ENCODE measurements at places on chromosomes 6 and 20. TPM values are rescaled to one million over a fixed set of nuclear protein-coding genes. Genes with fewer than 3 reads are reported as not detected.

- no peak for DNase-seq
Measured at GRCh38 chr20:21693322-21693721, 12.1 kb upstream of the PAX1 start.

DNA sequence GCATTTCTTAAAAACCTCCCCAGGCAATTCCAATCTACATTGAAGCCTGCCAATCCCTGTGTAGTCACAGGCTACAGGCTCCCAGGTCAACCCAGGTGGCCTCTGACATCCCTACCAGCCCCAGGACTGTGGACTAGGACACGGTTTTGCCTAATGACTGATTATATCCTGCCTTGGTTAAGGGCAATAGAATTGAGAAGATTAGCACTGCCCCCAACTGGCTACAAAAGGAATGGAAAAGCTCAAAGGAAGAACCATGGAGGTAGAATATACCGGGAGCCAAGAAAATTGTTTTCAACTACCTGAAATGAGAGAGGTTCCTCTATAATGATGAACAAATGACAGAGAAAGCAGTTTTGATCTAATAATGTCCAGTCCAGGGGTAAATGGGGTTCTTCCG lies 421.1 kb upstream of the AGPAT4 start:
- DNase-seq, result no peak

- DNase-seq, result peak; percentile 58
Measured at GRCh38 chr6:149271348-149272340, 45.9 kb upstream of the TAB2 start.

GRCh38 chr20:17985388-17986018 lies 16.7 kb downstream of the MGME1 start:
- no peak for DNase-seq

- DNase-seq, result no peak
Measured at GRCh38 chr6:139625081-139625939, 250.9 kb upstream of the CITED2 start.

DNA sequence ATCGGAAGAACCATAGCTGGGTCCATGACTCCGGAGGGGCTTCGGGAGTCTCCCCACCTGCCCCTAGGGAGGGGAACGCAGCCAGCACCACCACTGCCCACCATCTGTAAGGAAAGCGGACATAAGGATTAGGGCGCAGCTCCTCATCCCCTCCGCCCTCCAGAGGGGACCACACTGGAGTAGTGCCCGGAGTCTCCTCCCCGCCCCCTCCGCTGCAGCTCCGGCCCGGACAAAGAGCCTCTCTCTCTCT lies 628 bp downstream of the SLC35B2 start:
- DNase-seq, result no peak

DNA sequence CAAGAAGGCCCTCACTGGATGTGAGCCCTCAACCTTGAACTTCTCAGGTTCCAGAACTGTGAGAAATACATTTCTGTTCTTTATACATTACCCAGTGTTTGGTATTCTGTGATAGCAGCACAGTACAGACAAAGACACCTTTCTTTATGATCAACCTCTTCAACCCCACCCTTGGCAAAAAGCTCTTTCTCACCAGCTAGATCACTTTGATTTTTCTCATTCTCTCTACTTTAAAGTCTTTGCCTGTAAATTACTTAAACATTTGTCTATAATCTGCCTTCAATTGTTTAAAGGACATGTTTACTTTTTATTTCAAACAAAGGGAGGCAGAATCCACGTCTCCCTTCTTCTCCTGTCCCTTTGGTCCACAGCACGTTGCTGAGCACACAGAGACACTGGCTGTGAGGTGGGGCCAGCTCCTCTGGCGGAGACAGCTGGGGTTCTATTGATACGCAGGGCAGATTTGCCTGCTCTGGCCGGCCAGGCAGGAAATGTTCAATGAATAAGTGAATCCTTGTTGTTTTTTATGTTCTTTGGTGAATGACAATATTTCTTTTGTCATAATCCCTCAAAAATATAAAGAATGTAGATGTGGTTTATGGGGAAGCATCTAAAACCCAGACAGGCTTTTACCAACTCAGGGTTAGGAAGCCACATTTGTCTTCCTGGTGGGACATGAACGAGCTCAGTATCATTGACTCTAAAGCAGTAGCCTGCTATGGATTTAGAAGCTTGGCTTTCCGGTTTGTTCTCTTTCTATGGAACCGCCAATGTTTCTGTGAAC lies 52.9 kb downstream of the NEDD9 start:
- DNase-seq, result no peak

- DNase-seq, result no peak
Measured at GRCh38 chr6:27161946-27162603, 85.4 kb upstream of the PRSS16 start.

DNA sequence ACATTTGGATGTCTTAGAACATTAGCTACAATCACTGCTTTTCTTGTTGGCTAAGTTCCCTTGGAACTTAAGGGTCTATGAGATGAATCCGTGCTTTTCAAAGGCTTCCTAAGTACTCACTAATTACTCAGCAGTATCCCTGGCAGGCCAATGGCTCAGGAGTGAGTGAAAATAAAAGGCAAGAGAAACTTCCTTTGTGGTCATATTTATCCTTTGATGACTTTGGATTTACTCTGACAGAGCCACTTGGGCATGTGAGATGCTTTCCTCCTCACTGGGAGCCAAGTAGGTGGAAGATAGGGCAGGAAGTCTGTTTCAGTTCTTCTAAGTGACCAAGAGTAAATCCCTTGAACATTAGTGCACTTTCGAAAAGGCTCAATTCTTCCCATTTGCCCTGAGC lies 224.3 kb upstream of the FOXA2 start:
- DNase-seq, result no peak

- DNase-seq, result no peak
Measured at GRCh38 chr20:4508773-4509172, 212.9 kb upstream of the PRND start.

DNA sequence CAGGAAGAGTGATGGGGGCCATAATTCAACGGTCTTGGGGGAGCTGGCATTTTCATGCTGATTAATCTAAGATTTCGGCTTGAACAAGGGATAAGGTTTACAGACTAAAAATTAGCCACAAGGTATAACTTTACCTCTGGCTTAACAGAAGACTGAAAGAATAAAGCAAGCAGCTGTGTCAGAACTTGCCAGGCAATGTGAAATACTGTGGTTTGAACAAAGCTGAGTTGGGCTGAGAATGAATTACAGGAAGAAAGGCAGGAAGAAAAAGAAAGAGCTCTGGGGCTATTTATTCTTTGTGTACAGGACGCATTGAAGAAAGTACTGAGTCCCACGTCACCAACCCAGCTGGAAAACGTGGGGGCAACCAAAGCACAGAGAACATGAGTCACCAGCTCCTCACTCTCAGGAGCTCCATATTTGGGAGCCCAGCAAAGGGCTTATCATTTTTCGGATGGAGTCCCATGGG lies 121.5 kb upstream of the NEDD9 start:
- no peak for DNase-seq

DNA sequence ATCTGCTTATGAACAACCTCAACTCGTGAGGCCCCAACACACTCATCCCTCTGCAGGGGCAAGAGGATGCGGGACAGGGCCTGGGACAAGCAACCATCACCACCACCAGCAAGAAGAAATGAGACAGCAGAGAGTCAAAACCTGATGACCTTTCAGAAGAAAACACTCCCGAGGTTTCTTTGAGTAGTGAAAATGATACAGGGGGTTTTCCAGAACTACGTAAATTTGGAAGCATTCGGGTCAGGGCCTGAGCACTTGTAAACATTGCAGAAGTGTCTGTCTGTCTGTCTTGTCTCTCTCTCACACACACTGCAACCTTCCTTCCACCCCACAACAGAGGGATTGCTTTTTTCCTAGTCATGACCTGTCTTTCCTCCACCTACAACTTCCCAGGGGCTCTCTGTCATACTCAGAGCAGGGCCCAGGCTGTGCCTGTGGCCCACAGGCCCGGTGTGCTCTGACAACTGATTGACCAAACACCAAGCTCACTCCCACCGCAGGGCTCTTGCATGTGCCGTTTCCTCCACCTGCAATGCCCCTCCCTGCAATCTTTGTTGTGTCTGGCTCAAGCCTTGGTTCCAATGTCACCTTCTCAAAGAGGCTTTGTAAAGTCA lies 90.9 kb downstream of the BMP7 start:
- no peak for DNase-seq

DNA sequence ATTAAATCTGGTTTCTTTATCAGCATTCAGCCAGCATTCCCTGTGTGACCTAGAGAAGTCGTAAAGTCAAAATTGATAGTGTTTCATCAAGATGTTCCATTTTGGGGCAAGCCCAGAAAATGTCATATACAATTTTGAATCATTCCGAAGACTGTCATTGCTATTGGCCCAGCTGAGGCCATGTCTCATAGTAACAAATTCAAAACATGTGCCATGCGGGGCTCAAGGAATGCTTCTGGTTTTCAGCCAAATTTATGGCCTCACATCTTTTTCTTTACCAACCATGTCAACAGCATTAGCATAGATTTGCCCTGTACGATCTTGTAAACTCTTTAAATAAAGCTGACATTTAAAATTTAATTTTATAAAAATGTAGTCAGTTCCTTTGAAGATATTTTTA lies 314.7 kb downstream of the PAX1 start:
- DNase-seq, result no peak

GRCh38 chr20:37570419-37570818 lies 42.7 kb upstream of the BLCAP start:
- no peak for DNase-seq

- no peak for DNase-seq
Measured at GRCh38 chr6:73612611-73613010, 41.2 kb downstream of the SLC17A5 start.

- no peak for DNase-seq
Measured at GRCh38 chr20:6746901-6747609, 20.4 kb upstream of the BMP2 start.

- peak; percentile 61 for DNase-seq
Measured at GRCh38 chr6:149566410-149567193, 427 bp downstream of the GINM1 start.

DNA sequence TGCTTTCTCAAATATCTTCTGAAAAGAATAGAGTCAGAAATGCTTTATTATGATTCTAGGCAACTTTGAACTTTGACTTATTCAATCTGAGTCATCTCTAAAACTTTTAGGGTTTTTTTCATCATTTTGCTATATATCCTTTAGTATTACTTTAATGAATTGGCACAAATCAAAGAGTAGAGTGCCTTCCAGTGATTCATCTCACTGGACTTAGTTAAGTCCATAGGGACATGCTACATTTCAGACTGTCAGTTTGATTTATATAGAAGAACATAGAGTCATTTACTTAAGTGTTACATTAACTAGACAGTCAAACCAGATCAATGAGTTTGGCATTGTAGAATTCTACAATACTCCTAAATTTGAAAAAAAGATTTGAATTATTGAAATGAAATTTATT lies 1235.7 kb upstream of the MAP3K7 start:
- no peak for DNase-seq

DNA sequence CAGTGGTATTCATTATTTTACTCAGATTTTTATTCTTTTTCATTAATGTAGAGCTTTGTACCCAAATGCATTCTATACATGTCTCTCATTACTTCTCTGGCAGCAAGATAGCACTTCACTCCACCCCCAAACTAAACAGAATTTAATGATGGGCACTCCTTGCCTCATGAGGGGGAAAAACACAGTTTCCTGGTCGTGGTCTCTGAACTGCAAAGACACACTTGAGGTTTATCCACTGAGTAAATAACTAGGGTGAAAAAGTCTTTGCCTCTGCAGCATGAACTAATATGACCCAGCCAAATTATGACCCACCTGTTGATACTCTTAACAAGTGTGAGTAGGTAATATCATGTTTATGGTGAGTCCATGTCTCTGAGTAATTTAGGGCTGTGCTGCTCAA lies 785.2 kb upstream of the FLRT3 start:
- DNase-seq, result no peak

GRCh38 chr20:1300083-1300840 lies 28.7 kb downstream of the SDCBP2 start:
- DNase-seq, result no peak

- DNase-seq, result no peak
Measured at GRCh38 chr6:101445527-101445926, 52.0 kb downstream of the GRIK2 start.

DNA sequence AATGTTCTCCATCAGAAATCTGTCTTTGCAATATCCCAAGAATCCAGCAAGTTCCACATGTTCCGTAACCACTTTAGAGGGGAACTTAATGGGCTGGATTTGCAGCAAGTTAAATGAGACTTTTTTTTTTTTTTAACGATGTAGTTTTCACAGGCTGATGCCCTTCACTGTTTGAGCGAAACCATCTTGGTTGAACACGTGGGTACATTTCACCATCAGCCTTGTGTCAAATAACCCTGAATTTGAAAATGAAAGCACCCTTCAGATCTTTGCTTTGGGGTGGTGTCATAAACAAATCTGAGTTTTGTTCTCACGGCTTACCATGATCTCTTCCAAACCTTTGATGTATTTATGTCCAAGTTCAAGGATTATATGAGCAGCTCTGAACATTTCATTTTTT lies 73.7 kb upstream of the EXOC2 start:
- no peak for DNase-seq

DNA sequence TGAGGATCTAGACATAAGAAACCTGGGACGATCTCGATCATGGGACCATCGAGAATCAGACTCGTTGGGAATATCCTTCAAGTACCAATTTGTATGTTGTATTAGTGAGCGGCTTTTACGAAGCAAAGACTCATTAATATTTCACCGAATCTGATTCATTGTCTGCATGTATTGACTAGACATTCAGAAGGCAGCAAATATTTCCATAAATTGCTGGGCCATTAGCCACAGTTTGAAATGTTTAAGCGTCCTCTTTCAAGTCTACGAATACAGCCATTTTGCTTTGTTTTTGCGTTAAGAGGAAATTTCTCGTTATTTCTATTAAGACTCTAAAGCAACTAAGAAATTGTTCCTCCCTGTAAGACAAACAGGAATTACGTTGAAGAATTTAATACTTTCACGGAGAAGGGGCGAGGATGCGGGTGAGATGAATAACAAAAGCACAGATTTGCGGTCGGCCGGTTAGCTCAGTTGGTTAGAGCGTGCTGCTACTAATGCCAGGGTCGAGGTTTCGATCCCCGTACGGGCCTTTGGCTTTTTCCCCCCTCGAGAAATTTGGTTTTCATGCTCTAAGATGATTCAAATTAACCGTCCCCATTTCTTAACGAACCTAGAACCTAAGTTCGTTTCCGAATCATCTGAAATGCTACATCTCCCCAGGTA lies 18.5 kb downstream of the POM121L2 start:
- no peak for DNase-seq

- DNase-seq, result peak; percentile 45
Measured at GRCh38 chr6:37130704-37131103, 39.2 kb upstream of the PIM1 start.

The SLC35F1 gene
- 4.0 TPM for polyA plus RNA-seq

The CGAS gene
- polyA plus RNA-seq, result 1.0 TPM

The SPDEF gene
- not detected for polyA plus RNA-seq

The LINC00237 gene
- not detected for polyA plus RNA-seq

The EYS gene
- not detected for polyA plus RNA-seq

The SSTR4 gene
- not detected for polyA plus RNA-seq

The RNF39 gene
- polyA plus RNA-seq, result 0.17 TPM

The ARFGEF3 gene
- 7.2 TPM for polyA plus RNA-seq

All from adrenal gland (tissue), 19 donors.